T-cell (primary cell): ENCODE measurements at places on chromosomes 11 and 22. TPM values are rescaled to one million over a fixed set of nuclear protein-coding genes. Genes with fewer than 3 reads are reported as not detected.

TMEM132A gene
- 1.2 TPM for total RNA-seq

DNA sequence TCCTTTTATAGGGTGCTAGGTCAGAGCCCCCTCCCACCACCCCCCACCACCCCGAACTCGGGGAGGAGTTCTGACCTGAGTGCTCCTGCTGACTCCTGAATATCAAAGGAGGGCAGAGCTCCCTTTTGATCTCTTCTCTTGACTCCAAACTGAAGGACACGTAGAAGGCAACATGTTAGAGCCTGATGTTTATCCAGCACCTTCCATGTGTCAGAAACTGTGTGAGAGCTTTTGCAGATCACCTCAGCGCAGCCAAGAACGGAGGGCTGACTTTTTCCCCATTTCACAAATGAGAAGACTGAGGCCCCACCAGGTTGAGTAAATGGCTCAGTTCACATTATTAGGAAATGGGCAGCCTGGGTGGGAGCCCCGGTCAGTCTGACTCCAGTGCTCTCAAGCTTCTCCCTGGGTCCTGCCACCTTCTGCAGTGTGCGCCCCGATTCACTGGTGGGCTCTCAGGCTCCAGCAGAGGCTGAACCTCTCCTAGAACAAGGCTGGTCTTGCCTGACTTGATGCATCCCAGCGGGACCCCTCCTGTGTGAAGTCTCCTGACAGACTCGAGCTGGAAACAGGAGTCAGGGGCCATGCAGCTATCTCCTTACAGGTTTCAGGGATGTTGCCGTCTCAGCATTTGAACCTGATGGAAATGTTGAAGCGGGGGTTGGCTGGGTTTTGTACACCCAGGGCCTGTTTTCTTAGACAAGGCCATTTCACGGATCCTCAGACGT lies 98.5 kb downstream of the TSPAN18 start:
- no peak for DNase-seq

DNA sequence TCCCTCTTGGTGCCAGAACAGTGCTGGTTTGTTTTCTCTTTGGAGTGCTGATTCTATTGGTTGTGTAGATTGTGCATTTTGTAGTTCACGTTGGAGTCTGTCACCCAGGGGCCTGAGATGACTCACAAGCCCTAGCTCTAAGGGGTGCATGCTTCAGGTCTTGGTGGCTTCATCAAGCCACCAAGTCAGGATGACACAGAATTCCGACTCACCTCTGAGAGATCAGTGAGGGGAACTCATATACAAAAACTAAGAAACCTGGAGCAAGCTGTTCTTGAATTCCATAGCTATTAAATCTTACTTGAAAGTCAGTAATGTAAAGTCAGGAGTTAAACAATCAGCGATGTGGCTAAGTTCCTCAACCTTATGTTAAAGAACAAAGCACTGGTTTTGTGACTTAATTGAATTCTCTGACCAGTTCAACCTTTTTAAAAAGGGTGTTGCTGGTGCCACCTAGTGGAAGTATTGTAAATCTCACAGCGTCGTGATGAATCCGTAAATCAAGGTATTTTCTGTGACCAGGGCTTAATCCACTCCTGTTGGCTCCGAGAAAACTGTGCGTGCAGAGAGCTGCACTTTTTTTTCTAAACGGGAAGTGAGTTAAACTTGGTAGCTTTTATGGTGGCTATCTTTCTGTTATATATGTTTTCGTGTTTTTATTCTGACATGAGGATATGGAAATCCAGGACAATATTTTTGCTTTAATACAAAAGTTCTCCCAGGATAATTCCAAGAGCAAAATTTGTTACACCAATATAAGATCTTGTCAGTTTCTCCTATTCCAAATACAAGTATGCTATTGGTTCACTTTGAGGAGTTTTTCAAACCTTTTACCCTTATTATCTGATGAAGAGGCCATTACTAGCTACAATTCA lies 14.6 kb downstream of the MMP13 start:
- DNase-seq, result peak; percentile 57

DNA sequence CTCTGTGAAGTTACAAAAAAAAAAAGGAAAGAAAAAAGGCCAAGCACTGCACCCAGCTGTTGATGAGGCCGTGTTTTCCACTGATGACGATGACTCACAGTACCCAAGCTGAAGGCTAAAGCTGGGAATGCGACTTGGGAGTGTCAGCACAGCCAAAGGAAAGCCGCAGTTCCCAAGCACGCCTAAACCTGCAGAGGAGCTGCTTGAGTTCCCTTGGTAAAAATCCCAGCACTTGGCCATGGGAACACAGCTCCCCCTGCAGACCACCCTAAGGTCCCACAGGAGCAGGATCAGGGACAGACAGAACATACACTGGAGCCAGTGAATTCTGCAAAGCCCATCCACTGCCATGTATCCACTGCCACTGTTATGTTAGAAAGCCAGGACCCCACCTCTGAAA lies 39.9 kb downstream of the SERGEF start:
- DNase-seq, result no peak

MS4A3 gene
- 0.43 TPM for total RNA-seq

GRCh38 chr11:19735157-19735908 lies 22.7 kb downstream of the NAV2 start:
- DNase-seq, result no peak

DNA sequence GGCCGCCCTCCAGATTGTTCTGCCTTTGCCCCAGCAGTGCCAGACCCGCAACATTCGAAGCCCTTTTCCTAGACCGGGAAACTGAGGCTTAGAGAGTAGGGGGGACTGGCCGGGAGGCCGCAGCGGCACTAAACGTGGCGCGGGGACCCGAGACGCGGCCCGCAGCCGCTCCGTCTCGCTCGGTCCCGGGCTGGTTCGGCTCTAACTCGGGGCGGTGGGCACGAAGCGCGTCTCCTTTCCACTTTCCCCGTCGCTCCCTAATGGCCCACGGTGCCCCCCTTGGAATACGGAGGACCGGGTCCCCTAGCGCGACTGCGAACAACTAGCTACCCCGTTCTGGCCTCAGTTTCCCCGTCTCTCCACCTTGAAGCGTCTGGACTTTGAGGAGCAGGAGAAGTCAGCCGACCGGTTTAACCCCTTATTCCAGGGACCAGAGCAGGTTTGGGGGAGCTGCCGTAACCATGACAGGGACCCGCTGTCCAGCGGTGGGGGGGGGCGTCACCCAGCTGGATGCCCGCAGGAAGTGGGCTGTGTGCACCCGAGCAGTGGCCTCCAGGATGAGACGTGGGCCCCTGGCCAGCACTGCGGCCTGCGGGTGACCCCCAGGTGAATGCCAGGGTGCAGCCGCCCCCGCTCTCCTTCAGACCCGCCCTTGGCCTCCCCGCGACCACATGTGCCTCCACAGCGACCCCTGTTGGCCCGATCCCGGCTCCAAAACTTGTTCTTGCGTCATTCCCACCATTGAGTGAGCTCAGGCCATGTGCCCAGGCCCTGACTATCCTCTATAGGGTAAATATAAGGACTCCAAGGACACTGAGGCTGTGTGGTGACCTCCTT lies 1.1 kb downstream of the CDC42EP1 start:
- DNase-seq, result peak; percentile 47

DNA sequence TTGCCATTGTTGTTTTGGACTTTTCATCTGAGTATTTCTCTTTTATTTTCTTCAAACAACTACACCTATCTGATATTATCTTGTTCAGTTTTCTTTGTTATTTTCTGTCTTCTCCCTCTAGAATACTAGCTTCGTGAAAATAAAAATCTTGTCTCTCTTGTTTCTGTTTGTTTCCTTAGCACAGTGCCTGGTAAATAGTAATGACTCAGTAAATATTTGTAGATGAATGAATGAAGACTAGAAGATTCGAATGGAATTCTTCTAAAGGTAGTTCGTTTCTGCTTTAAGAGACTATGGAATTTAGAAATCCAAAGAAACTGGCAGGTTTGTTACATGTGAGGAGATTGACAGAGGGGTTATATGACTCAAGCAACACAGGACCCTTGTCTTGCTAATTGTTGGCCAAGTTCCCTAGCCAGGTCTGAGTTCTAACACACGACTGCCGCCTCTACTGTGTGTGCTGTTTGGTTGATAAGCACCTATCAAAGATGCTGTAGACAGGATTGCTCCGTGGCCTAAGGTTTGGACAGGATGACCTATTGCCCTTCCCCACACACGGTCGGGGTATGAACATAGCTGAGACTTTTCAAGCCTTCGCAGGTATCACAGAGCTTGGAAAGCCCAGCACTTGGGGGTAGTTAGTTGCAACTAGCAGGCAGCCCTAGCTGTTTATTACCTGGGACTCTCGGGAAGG lies 831 bp upstream of the TMEM135 start:
- DNase-seq, result no peak

- peak; percentile 30 for DNase-seq
Observed at GRCh38 chr11:33735271-33736147, 714 bp downstream of the CD59 start.

- no peak for DNase-seq
Observed at GRCh38 chr22:41367680-41368542, 13.8 kb upstream of the TEF start.

DNA sequence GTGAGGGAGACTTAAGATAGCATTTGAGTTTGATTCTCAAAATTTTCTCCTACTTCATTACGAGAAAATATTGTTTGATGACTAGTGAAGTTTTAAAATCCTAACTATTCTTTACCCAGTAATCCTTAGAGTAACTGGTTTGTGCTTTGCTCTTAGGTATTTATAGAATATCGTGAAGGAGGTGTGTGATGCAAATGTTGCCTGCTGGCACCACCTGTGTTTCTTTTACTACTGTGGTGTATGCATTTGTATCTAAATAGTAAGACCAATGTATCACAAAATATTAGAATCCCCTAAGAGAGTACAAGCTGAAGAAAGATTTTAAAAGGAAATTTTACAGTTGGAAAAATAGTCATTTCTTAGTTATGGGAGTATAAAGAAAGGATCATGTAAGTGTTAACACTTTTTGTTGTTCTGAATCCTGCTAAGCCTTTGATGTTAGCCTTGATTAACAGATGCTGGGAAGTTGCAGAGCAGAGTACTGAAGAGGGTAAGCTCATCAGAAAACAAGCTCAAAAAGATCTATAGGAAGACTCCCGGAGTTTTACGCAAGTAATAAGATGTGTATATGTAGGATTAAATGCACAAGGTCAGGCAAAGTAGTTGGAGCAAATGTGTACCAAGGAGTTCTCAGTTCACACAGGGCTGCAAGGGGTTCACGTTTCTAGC lies 102.2 kb upstream of the SLC6A5 start:
- DNase-seq, result no peak

DNA sequence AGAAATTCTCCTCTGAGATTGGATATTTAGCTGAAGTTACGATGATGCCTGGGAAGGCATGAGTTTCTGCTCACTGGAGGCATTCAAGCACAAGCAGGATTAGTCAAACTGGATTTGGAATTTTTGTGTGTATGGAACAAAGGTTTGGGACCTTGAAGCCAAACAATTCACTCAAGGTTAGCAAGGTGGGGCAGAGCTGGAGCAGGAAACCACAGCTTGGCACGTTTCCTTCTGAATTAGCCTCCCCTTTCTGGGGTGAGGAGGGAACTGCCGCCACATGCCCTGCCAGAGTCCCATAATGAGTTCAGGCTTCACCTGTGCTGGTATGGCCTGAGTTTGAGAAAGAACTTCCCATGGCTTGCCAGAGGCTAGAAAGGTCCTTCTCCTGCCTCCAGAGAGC lies 50.9 kb upstream of the RRAS2 start:
- no peak for DNase-seq
